Liver (tissue), 10 donors: ENCODE measurements at places on chromosomes 4 and X. TPM values are rescaled to one million over a fixed set of nuclear protein-coding genes. Genes with fewer than 3 reads are reported as not detected.

The ODAPH gene
- total RNA-seq, result not detected

The NCAPG gene
- 0.08 TPM for total RNA-seq

The GSX2 gene
- total RNA-seq, result not detected

The SSX2B gene
- not detected for total RNA-seq

DNA sequence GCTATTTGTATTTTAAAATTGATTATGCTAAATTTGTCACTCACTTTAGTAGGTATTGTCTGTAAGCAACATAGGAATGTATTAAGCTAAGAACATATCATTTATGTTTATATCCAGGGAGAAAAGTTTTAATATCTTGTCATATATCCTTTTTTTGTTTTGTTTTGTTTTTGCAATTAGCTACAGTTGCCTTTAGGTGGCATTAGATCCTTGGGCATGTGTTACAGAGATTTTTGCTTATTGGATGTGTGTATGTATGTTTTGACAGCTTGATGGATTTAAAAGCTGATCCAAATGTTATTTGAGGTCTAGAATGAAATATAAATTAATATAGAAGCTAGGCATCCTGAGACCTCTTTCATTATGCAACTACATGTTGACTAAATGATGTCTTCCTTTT lies 36.1 kb upstream of the OTUD4 start:
- no peak for DNase-seq
- no peak overlapping the region for H3K27ac ChIP-seq
- H3K4me1 ChIP-seq, result no peaks in the 10 kb centered on the region
- H3K27me3 ChIP-seq, result no peaks in the 10 kb centered on the region

GRCh38 chrX:15751155-15751819 lies 13.2 kb downstream of the CA5B start:
- DNase-seq, result no peak
- no peaks in the 10 kb centered on the region for H3K4me1 ChIP-seq
- H3K36me3 ChIP-seq, result no peaks in the 10 kb centered on the region
- no peak overlapping the region for H3K4me3 ChIP-seq
- no peaks in the 10 kb centered on the region for H3K27me3 ChIP-seq
- no peak overlapping the region for H3K27ac ChIP-seq

GRCh38 chr4:99968330-99968729 lies 18.3 kb upstream of the H2AZ1 start:
- H3K27ac ChIP-seq, result no peak overlapping the region
- no peak for DNase-seq
- peaks cover under 1% of the 10 kb centered on the region for H3K27me3 ChIP-seq

DNA sequence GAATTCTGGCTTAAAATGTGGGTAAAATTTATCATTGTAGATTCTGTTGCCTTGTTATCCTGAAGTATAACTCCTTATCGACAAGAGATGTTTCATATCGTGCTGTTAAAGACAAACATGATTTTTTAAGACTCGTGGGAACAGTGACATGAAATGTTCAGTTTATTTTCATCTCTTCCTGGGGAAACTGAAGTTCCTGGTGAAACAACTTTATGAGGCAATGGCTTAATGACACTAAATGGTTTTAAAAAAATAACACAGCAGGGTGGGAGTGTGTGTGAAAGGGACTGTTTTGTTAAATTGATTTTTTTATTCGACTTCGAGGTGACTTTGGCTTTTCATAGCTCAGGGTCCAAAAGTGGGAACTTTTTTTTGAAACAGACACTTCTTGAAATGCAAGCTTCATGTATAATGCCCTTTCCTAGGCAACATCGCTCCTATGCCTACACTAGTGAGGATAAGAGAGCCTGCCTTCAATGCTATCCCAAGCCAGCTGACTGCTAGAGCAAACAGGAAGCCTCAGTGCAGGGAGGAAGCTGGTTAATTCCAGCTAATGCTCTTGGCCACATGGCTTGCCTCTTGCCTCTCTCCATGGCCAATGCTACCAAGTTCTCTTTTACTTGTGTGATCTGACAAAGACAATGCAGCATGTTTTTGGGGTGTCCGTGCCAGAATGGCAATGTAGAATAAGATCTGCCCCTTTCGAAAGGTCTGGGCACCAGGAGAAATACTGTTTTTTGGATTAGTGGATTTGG lies 80.9 kb upstream of the PLAC1 start:
- H3K36me3 ChIP-seq, result no peaks in the 10 kb centered on the region
- no peaks in the 10 kb centered on the region for H3K4me1 ChIP-seq
- H3K27me3 ChIP-seq, result no peaks in the 10 kb centered on the region
- H3K27ac ChIP-seq, result no peak overlapping the region
- H3K4me3 ChIP-seq, result no peak overlapping the region

GRCh38 chrX:47514533-47515235 lies 31.7 kb upstream of the ZNF41 start:
- H3K4me1 ChIP-seq, result no peaks in the 10 kb centered on the region
- no peak overlapping the region for H3K4me3 ChIP-seq
- DNase-seq, result no peak
- no peak overlapping the region for H3K27ac ChIP-seq
- no peaks in the 10 kb centered on the region for H3K36me3 ChIP-seq

GRCh38 chr4:78599931-78600375 lies 48.4 kb downstream of the ANXA3 start:
- no peaks in the 10 kb centered on the region for H3K4me1 ChIP-seq
- DNase-seq, result no peak
- H3K4me3 ChIP-seq, result no peak overlapping the region
- no peak overlapping the region for H3K27ac ChIP-seq
- H3K27me3 ChIP-seq, result no peaks in the 10 kb centered on the region
- H3K36me3 ChIP-seq, result no peaks in the 10 kb centered on the region

DNA sequence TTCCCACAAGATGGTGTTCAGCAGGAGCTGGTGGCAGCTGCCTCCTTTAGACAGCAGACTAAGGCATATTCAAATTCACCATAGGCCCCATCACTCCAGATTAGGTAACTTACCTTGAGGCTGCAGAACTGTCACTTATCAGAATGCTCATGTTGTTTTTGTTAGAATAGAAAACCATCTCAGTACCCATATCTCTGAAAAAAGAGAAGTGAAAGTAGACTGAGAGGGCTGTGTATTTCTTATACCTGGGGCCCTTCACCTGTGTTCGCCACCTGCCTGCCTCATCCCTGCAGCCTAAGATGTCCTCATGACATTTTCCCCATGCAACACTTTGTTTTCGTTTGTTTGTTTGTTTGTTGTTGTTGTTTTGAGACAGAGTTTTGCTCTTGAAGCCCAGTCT lies 32.9 kb upstream of the SPRY1 start:
- DNase-seq, result no peak
- no peak overlapping the region for H3K27ac ChIP-seq
- H3K4me3 ChIP-seq, result no peak overlapping the region
- H3K36me3 ChIP-seq, result no peaks in the 10 kb centered on the region
